NCI-H1048 (cell line): ENCODE measurements at places on chromosomes 12 and 14.
A peak's percentile ranks its signal among the peaks of the same experiment; 100 is the strongest.

GRCh38 chr12:386651-387050 is 2.5 kb downstream of the KDM5A start:
- no peak for DNase-seq

DNA sequence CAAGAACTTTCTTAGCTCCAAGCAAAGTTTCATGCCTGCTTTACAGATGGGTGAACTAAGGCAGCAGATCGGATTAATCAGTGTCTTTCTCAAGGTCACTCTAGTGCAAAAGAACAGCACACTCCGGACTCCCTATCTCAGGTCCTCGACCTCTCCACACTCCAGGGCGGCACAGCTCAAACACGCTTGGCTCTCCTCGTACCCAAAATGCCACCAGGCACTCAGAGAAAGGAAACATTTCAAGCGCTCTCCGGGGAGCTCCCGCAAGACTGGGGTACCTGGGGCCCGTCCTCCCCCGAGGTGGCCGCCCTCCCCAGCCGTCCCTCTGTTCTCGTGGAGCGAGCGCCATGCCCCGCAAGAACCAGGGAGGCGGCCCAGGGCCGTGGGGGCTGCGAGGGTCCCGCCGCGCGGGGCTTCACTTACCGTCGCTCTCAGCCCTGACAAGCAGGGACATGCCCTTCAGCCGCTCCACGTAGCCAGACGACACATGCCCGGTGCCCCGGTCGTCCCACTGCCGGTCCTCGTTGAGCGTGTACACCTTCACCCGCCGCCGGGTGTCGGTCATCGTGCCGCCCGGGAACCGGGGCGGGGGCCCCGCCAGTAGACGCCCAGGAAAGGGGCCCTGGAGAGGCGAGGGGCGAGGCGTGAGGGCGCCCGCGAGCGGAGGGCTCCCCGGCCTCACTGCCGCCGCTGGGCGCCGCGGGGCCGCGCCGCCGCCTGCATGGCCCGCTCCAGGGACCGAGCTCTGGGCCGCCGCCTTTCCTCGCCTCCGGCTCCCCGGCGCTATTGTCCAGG is 830 bp downstream of the PPP4R3A start:
- no peak for DNase-seq

DNA sequence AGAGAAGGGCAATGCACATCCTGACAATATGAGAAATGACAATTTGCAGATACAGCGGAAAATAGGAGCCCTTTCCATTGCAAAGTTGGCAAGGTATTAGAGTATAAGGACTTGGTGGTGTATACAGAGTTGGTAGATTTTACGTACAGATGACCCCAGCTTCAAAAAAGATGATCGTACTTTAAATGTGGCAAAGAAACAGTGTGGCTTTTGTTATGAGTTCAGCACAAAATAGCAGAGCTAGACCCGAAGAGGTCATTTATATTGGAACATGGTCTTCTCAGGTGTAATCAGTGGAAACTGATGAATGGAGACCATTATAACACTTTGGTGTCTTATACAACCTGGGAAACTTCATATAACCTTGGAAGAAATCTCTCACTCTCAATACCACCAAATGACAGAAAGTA is 2.3 kb downstream of the CLEC2B start:
- DNase-seq, result no peak

DNA sequence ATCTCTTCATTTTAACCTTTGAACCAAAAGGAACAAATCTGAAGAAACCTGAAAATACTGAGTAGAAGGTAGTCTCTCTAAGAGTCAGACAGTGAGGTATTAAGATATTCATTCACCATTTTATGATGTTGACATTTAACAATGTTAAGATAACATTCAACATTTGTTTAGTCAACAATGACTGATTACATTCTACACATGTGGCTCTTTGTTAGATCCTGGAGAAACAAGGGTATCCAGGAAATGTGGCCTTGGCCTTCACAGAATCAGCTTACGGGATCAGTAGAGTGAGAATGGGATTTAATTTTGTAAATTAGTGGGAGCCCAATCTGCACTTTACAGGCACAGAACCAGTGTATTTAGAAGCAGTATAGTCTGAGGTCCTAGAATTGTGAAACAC is 355.5 kb downstream of the KCNH5 start:
- no peak for DNase-seq

DNA sequence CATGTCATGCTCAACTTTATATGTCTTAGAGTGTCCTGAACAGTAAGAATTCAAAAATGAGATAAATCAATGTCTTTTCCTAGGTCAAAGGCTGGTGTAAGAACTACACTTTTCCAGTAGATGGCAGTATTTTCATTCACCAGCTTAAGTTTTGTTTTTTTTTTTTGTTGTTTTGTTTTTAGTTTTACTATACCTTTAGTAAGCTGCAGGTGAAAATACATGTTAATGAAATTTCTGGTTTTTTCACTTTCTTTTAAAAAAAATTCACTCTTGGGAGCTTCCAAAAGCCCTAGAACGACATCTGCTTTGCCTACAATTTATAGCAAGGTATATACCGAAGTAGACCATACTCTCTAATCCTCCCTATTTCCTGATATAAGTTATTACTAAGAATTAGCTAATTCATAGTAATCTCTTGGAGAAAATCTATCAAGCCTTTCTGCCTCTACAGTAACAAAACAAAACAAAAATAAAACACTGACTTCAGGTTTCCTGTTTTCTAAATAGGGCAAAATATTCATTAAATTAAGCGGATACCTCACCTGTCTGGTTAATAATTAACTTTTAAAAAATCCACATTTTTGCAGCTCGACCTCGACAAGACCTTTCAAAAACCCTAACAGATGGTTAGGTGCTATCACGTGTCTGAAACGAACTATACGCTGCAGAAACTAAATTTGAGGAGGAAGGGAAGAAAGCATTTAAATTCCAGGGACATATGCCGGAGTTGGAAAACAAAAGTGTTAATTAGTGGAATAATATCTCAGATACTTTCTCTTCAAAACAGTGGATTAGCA is 2.7 kb upstream of the SAMD4A start:
- DNase-seq, result no peak

GRCh38 chr12:22956690-22957089 is 331.7 kb downstream of the ETNK1 start:
- DNase-seq, result no peak

- peak; percentile 2 for DNase-seq
Measured at GRCh38 chr12:2395354-2395977, 342.7 kb downstream of the CACNA1C start.

GRCh38 chr14:71264260-71264659 is 357.0 kb downstream of the PCNX1 start:
- no peak for DNase-seq

- no peak for DNase-seq
Measured at GRCh38 chr12:49703647-49704137, 3.5 kb downstream of the FMNL3 start.

DNA sequence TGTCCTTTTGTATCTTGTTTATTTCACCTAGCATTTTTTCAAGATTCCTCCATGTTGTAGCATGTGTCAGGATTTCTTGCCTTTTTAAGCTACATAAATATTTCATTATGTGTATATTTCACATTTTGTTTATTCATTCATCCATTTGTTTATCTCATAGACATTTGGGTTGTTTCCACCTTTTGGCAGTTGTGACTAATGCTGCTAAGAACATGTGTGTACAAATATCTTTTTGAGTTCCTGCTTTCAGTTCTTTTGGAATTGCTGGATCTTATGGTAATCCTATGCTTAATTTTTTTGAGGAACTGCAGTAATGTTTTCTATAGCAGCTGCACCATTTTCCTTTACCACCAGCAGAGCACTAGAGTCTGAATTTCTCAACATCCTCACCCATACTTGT is 62.4 kb downstream of the SCN8A start:
- DNase-seq, result no peak

- no peak for DNase-seq
Measured at GRCh38 chr14:101105045-101105444, 201.5 kb upstream of the RTL1 start.

DNA sequence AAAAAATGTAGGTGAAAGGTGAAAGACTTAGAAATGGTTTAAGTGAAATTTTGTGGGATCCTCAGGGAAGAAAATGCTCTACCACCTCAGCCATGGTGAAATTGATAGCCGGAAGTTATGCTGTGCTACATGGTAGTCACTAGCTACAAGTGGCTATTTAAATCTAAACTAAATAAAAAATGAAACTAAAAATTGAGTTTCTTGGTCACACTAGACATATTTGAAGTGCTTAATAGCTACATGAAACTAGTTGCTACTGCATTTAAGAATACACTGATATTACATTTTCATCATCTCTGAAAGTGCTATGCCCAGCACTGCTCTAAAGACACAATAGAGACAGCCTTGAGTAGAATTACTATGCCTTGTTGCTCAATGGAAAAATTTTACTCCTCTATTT is 10.3 kb upstream of the SLCO1B3 start:
- DNase-seq, result no peak

GRCh38 chr14:31360919-31361662 is 59.3 kb downstream of the HEATR5A start:
- no peak for DNase-seq

- peak; percentile 72 for DNase-seq
Measured at GRCh38 chr14:30558675-30559555, at the start of gene G2E3. Gene G2E3, plus strand, starts transcription at chr14:30559158. Its CDS starts 21,922 bp downstream, at chr14:30581080.
